Stimulated activated CD4-positive, alpha-beta T cell treated with anti-CD3 and anti-CD28 coated beads, TNF-alpha, amount 100 ng/mL, for 4 hours (primary cell): ENCODE measurements at places on chromosomes 3 and 15.

GRCh38 chr3:124115279-124115678 lies 123.4 kb upstream of the ROPN1 start:
- no peak for DNase-seq

DNA sequence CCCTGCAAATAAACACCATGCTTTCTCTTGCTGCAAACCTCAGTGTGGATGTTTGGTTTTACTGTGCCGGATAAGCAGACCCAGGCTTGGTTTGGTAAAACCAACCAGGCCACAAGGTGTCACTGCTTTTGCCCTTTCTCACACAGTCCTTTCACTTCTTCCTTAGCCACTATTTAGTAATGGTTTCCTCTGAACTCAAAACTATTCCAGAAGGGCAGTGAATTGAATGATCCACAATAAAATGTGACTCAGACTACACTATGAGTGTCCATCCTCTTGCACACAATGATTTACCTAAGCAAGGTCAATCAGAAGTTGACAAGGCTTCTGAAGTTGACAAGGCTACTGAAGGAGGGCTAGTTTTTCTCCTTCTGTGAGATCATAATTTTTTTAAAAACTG lies 552.4 kb upstream of the CCDC54 start:
- no peak for DNase-seq

DNA sequence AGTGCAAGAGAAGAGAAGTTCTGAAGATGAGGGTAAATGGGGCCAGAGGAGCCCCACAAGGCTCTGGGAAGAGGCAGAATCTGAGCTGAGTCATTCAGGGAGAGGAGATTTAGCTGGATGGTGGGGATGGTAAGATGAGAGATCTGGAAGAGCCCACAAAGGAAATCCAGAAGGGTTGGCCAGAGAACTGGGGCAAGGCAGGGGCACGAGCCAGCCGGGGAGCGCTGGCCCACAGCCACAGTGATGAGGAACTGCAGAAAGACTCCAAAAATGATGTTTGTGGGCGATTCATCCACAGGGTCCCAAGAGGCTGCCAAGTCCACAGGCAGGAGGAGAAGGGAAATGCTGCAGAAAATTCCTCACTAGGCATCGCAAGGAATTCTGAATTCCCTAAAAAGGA lies 75.9 kb upstream of the ATP2B2 start:
- DNase-seq, result no peak

GRCh38 chr3:72194458-72194857 lies 409.5 kb upstream of the PROK2 start:
- DNase-seq, result no peak

GRCh38 chr3:130738241-130738640 lies 8.4 kb downstream of the PIK3R4 start:
- DNase-seq, result no peak

- no peak for DNase-seq
These were observed 486.0 kb upstream of the CFAP20DC start for GRCh38 chr3:59535791-59536221.

- DNase-seq, result no peak
These were observed 7.2 kb upstream of the DYNC1LI1 start for GRCh38 chr3:32577581-32578556.

DNA sequence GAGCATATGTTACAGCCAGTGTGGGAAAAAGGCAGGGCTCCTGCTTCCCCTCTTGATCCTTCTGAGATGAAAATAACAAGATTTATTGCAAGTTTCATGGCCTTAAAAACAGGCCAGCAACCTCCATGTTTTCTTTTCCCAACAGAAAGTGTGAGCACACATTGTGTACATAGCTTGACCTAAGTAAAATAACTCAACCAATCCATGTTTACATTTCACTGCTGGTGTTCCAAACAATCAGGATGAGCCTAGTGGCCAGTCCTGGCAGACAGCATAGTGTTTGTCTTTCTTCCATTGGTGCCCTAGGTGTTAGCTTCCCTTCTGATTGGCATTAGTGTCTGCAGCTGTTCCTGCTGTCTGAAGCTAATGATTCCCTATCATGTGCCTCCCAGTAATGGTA lies 847.7 kb downstream of the EPHA3 start:
- DNase-seq, result no peak
